ENCODE measurements at places on chromosomes 1 and 21.
A peak's percentile ranks its signal among the peaks of the same experiment; 100 is the strongest.

GRCh38 chr1:114033216-114033706, 54.0 kb downstream of the OLFML3 start:
- peak; percentile 70 for DNase-seq

- no peak for DNase-seq
Observed at GRCh38 chr1:9449976-9450696, 89.1 kb upstream of the SLC25A33 start.

- DNase-seq = peak; percentile 24
Observed at GRCh38 chr1:186194107-186194756, 180.8 kb downstream of the TPR start.

GRCh38 chr1:57238233-57238781, 185.6 kb downstream of the DAB1 start:
- DNase-seq = no peak

DNA sequence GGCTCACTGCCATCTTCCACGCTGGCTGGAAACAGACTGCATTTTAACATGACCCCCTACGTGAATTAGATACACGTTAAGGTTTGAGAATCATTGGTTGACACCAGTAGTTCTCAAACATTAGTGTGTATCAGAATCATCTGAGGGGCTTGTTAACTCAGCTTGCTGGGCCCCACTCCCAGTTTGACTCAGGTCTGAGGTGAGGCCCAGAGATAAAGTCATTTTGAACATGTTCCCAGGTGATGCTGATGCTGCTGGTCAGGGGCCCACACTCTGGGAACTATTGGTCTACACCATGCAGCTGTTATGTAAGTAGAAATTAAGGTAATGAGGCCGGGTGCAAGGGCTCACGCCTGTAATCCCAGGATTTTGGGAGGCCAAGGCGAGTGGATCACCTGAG, 1.3 kb downstream of the LSM10 start:
- no peak for DNase-seq

GRCh38 chr1:222454186-222454585, 93.7 kb downstream of the HHIPL2 start:
- no peak for DNase-seq

DNA sequence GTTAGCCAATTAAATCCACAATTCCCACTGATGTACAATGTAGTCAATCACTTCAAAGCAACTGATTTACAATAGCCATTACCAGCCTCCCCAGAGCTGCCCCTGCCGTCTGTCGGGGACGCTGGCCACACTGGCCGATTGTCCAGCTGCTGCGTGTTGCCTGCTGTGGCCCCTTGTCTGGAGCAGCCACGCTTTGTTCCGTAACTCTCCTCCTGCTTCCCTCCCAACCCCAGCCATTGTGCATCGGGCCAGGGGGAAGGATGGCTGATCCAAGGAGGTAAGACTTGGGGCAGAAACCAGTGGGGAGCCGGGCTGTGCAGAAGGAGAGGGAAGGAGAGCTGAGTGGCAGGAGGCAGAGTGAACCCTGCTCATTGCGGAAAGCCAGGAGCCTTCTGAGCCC, 83.6 kb upstream of the LYST start:
- no peak for DNase-seq
